Type B pancreatic cell (in vitro differentiated cells): ENCODE measurements at places on chromosomes 4 and X. TPM values are rescaled to one million over a fixed set of nuclear protein-coding genes. Genes with fewer than 3 reads are reported as not detected.

The MND1 gene
- 3.8 and 15.2 TPM in 2 replicates for total RNA-seq

The DMP1 gene
- 0.12 TPM in 1 of 2 replicates, not detected in the other for total RNA-seq

The TCEAL9 gene
- 43.1 and 64.1 TPM in 2 replicates for total RNA-seq

The PHF8 gene
- 36.0 and 37.9 TPM in 2 replicates for total RNA-seq

The DOCK11 gene
- 7.5 and 14.0 TPM in 2 replicates for total RNA-seq

The LAGE3 gene
- total RNA-seq: 12.9 and 15.9 TPM in 2 replicates

The ADGRG4 gene
- 1.2 and 11.8 TPM in 2 replicates for total RNA-seq

The IL1RAPL2 gene
- 4.5 and 7.4 TPM in 2 replicates for total RNA-seq

The DOK7 gene
- total RNA-seq: 0.55 and 0.72 TPM in 2 replicates

The GUCY2F gene
- total RNA-seq: 0.39 TPM in 1 of 2 replicates, not detected in the other

The EOLA1 gene
- total RNA-seq: 20.7 and 30.5 TPM in 2 replicates

The SEPTIN6 gene
- total RNA-seq: 15.8 and 70.2 TPM in 2 replicates

The SPRY1 gene
- total RNA-seq: 52.3 and 61.3 TPM in 2 replicates

The SHISA3 gene
- 0.24 and 3.0 TPM in 2 replicates for total RNA-seq

The CSAG3 gene
- 0.40 TPM in 1 of 2 replicates, not detected in the other for total RNA-seq
